Left lung (tissue), 14 donors: ENCODE measurements at places on chromosomes 13 and 19. TPM values are rescaled to one million over a fixed set of nuclear protein-coding genes. Genes with fewer than 3 reads are reported as not detected.

ZNF225 gene
- 11.4 TPM for polyA plus RNA-seq

SOX1 gene
- polyA plus RNA-seq: not detected

KPNA3 gene
- polyA plus RNA-seq: 38.7 TPM

GRCh38 chr13:76969488-76970365 lies 21.4 kb downstream of the ACOD1 start:
- DNase-seq: no peak

- no peak for DNase-seq
These were observed 3.6 kb upstream of the KCNN4 start for GRCh38 chr19:43784241-43784980.

- no peak for DNase-seq
These were observed 11.7 kb downstream of the CEACAM4 start for GRCh38 chr19:41615207-41615606.

GRCh38 chr19:45439569-45440258 lies 16.0 kb upstream of the ERCC1 start:
- DNase-seq: peak; percentile 95

GRCh38 chr19:6589711-6590257 lies 1.2 kb downstream of the CD70 start:
- no peak for DNase-seq

GRCh38 chr19:38185562-38185961 lies 38.5 kb downstream of the DPF1 start:
- no peak for DNase-seq
